Sciatic nerve (tissue), 2 donors: ENCODE measurements at places on chromosomes 7 and 10.

DNA sequence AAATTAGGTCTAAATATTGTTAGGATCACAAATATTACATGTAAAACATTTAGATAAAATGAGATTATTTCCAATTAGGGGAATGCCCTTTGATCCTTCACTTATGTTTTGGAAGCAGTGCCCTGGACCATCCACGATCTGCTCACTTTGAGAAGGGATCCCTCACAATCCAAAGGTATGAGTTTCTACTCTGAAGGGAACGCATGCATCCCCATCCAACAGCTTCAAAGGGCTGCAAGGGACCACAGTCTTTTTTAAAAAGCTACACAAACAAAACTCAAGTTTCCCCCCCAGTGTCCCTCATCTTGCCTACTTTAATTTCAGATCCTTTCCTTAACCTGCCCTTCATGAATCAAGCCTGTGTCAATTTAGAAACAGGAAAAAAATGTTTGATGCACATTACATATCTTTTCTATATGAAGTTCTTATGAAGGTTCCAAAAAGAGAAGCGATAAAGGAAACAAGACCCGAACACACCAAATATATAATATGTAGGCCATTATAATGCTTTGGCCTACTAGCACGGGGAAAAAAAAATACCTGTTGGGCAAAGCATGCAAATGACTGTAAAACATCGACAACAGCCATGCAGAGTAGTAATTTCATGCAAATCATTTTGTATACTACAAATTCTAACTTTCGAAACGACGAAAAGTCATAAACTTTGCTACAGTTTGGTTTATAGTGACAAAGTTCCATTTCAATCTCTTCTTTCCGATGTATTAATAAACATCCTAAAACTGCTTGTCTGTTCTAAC is 2.0 kb downstream of the EIF3A start:
- DNase-seq = no peak

DNA sequence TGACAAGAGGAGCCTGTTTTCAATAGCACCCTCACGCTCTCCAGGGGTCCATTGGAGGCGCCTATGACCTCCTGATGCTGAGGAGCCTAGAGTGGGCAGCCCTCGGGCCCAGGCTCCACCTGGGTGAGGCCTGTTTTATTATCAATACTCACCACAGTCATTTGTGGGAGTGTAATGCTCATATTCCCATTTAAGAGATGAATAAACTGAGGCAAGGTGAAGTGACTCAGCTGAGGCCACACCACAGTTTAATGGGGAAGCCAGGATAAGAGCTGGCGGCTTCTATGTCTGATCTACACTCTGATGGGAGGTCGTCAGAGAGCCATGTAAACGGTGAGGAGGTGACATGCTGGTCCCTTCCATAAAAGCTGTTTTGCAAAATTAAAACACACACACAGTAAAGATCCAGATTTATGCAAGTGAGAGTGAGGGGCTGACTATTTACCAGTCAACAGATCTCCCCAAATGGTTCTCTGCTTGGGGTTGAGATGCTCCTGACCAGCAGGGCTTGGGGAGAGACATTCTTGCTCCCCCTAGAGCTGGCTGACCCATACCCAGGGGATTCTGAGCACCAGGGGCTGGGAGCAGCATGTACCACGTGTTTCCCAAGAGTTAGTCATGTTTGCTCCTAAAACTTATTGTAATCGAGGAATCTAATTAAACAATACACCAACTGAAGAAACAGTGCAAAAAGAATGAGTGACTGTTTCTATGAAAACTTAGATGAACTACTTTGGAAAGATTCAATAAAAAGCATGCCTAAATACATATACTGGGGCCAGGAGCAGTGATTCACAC is 81.0 kb upstream of the INSIG1 start:
- DNase-seq = no peak

GRCh38 chr7:103637726-103638125 is 191.7 kb upstream of the SLC26A5 start:
- no peak for DNase-seq

- no peak for DNase-seq
These were observed 59.7 kb downstream of the MACC1 start for GRCh38 chr7:20157456-20157855.

GRCh38 chr10:80602881-80603280 is 65.2 kb downstream of the SH2D4B start:
- no peak for DNase-seq

- no peak for DNase-seq
These were observed 61.1 kb downstream of the EBLN1 start for GRCh38 chr10:22156750-22157149.
